ENCODE measurements at places on chromosomes 7 and 10.

DNA sequence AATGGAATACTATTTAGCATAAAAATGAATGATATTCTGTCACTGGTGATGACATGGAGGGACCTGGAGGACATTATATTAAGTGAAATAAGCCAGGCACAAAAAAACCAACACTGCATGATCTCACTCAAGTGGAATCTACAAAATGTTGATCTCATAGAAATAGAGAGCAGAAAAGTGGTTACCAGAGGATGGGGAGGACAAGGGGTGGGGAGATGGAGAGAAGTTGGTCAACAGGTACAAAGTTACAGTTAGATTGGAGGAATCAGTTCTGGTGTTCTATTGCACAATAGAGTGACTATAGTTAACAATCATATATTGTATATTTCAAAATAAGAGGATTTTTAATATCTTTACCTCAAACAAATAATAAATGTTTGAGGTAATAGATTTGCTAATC, 24.7 kb upstream of the SLC18A3 start:
- DNase-seq, result peak; percentile 29

- no peak for DNase-seq
Observed at GRCh38 chr7:108413337-108413736, 42.9 kb downstream of the NRCAM start.

GRCh38 chr7:148303295-148304082, 287.1 kb upstream of the C7orf33 start:
- DNase-seq, result peak; percentile 65

DNA sequence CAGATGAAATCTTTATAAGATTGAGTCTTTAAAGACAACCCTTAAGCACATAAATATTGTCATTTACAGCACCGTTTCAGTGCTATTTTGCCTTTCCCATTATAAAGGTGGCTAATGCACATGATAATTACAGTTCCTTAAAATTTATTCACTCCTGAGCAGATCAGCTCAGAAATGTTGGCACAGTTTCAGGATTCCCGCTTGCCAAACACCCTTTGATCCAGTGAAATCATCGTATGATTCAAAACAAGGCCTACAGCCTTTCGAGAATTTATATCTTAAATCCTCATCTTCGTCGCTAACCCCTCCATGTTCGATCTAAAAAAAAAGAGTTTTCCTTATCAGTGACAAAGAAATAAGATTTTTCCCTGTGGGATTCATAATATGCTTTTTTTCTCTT, 14.1 kb upstream of the SOSTDC1 start:
- no peak for DNase-seq

DNA sequence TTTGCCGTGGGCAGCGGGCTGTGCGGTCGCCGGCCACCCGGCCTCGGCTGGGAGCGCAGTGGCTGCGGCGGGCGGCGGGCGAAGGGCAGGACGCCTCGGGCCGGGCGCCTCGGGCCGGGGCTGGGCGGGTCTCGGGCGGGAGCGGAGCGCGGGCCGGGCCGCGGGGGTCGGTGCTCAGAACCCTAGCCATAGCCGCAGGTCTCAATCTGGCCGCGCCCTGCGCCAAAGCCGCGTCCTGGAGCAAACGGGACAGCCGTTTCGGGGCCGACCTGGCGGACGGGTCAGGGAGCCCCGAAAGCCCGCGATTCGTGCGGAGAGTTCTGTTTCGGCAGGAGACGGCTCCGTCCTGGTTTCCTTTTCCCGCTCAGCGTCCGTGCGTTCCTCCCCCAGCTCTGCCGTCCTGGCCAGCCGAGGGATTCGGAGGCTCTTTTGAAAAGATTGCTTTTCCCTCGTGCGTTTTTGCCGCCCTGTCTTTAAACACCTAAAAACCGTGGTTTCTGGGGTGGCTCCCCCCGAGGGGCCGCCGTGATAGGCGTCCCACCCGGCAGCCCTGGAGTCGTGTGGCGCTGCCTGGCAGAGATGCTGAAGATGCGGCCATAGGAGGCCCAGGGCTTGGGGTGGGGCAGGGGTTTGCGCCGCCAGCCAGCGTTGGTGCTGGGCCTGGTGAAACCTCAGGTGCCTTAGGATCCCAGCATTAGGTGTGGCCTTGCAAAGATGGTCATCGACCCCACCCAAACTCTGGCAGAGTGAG, 727 bp downstream of the RET start:
- peak; percentile 18 for DNase-seq

GRCh38 chr10:49682879-49683278, 3.4 kb downstream of the C10orf53 start:
- DNase-seq, result no peak

GRCh38 chr7:48112401-48113165, 23.5 kb downstream of the UPP1 start:
- no peak for DNase-seq

GRCh38 chr7:126783613-126784012, 469.1 kb downstream of the GRM8 start:
- no peak for DNase-seq

DNA sequence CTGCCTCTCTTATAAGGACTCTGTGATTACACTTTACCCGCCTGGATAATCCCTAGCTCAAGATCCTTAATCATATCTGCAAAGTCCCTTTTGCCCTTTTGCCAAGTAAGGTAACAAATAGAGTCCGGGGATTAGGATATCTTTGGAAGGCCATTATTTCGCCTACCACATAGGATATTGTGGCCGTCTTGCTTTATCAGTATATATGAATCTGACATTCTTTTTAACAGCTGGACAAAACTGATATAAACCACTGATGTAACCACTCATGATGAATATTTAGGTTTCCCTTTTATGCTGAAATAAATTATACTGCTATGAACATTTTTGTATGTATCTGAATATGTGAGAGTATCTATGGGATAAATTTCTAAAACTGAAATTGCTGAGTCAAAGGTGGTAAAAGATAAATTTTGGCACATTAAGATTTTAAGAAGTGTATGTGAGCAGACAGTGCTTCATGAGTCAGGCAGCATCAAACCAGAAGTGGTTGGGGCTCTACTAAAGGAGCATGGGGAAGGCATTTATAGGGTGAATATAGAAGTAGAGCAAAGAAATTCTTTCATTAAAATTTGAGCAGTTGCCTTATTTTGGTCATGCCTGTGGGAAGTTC, 44.7 kb downstream of the AVL9 start:
- DNase-seq, result no peak

DNA sequence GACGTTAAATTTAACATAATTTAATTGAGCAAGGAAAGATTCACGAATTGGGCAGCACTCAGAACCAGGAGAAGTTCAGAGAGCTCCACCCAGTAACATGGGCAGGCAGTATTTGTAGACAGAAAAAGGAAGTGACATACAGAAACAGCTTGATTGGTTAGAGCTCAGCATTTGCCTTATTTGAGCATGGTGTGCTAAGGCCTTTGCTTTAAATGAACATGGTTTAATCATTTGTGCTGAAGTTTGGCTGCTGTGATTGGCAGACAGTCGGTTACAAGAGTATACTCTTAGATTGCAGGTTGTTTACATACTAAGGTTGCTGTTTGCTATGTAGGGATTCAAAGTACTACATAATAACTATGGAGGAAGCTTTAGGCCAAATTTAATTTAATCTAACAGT, 199.2 kb downstream of the MALRD1 start:
- no peak for DNase-seq

- peak; percentile 4 for DNase-seq
Observed at GRCh38 chr7:116899308-116899707, 36.9 kb downstream of the CAPZA2 start.
